CD4-positive, alpha-beta T cell (primary cell): ENCODE measurements at places on chromosomes 2 and 18.
A peak's percentile ranks its signal among the peaks of the same experiment; 100 is the strongest.

DNA sequence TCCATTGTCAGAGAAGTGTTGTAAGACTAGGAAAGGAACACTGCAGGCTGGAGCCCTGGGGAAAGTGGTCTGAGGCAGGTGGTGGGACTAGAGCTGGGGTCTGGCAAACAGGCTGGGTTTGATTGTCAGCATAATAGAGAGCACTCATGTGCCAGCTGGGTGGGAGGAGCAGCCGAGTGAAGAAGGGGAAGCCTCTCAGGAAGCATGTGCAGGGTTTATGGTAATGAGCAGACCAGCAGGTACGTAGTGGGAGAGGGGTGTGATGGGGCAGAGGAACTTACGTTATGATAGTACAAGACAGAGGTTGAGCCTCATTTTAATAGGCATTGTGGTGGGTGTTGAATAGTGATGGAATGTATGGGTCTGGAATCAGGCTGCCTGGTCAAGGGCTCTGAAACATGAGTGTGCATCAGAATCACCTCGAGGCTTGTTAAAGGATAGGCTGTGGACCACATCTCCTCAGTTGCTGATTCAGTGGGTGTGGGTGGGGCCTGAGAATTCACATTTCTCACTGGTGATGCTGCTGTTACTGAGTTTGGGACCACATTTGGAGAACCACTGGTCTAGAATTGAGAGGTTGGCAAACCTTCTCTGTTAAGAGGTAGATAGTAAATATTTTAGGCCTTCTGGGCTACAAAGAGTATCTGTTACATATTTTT, 1.7 kb upstream of the MGAT5 start:
- peak; percentile 43 for DNase-seq

DNA sequence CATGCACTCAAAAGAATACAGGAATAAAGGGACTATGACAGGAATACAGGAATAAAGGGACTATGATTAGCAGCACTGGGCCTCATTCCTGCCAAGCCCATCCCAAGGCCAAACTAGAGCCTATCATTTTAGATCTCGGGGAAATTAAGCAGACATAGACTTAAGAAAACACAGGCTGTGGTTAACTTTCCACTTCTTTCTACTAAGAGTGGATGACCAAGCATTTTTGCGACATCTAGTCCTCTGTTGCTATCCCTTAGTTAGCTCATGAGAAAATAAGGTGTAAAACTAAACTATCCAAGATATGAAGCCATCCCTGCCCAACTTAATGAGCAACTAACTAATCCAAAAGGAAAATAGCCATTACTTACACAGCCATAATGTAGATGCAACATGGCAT, 5.9 kb downstream of the LYPD1 start:
- DNase-seq, result no peak

- DNase-seq, result no peak
Measured at GRCh38 chr2:202169131-202169530, 69.3 kb downstream of the SUMO1 start.

- DNase-seq, result no peak
Measured at GRCh38 chr2:169438466-169439072, 40.7 kb upstream of the BBS5 start.

GRCh38 chr18:31100436-31101182, 1.6 kb downstream of the DSC2 start:
- no peak for DNase-seq
